ENCODE measurements at places on chromosomes 5 and 9.

DNA sequence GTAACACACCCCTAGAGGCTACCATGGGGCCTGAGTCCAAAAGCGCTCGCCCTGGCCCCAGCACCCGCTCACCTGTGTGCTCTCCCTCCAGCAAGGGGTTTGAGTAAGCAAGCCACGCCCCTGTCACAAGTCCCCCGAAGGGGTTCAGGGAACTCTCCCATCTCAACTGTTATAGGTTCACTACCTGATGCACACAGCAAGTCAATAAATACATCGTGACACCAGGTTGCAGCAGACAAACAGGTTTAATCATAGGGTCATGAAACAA, 8.4 kb upstream of the CREBRF start:
- no peak for DNase-seq

DNA sequence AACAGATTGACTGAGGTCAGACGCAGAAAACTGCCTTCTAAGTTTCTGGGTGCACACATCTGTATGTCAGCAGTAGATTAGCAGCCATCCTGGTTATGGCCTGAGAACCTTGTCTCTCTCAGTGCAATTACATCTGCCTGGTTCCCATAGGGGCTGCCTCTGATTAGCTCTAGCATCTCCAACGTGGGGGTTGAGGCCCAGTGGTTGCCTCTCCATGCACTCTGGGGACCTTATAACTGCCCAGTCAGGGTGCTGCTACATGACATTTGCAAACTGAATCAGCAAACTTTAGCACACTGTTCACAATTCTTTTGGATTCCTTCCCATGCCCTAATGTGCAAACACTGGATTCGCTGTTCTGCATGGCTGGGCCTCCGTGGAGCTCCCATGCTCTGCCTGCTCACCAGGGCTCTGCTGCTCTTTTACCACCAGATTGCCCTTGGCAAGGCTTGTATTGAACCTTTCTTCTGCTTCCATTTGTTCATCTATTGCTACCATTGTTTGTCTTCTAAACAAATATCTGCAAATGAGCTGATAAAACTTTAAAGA, 36.2 kb downstream of the SNX18 start:
- DNase-seq: no peak

DNA sequence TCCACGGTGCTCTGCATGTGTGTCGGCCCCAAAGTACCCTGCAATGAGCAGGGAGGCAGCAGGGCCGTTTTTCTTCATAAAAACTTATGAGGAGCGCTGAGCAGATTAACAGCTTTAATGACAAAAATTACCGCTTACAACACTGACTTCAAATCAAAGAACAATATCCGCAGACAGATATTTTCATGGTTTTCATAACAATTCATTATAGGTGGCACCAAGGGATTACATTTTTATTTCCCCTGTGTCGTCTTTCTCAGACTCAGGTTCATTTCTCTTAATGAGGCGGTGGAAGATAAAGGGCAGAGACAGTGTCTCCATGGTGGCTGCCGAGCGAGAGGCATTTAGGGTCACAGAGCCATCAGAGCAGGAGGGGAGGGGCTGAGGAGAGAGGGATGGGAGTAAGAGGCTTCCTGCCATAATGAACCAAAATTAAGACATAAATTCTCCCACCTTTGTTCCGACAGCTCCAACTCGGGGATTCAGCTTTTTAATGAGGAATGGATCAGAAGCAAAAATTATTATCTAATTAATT, 240.7 kb upstream of the CLINT1 start:
- no peak for DNase-seq

DNA sequence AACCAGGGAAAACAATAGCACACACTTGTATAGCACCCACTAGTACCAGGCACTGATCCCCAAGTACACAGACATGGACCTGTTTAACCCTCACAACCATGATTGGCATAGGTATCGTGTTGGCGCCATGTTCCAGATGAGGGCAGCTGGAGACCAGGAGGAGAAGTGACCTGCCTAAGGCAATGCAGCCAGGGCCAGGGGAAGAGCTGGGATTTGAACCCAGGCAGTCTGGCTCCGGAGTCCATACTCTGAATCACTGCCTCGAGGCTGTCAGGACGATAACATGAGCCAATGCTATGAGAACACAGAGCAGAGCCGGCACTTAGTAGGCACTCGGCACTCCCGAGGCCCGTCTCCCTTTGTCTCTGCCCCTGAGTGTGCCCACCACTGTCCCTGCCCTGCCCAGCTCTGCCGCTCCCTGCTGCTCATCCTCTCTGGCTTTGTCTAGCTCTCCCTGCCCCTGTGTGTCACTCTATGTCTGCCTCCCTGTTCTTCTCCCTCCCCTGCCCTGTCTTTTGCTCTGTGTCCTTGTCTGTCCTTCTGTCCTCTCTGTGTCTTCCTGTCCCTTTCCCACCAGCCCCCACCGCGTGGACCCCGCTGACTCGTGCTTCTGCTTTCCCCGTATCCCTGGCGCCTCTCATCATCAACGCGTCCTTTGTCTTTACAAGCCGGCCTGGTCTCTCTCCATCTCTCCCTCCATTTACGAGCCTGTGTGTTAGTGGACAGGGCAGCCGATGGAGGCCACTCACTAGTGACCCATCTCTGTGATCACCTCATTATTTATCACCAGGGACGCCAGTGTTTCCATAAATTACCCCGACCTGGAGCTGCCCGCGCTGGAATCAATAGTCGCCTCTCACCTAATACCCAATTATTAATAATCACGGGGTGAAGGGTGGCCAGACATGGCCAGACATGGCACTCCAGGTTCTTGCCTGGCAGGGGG, 99.4 kb upstream of the MVB12B start:
- no peak for DNase-seq

DNA sequence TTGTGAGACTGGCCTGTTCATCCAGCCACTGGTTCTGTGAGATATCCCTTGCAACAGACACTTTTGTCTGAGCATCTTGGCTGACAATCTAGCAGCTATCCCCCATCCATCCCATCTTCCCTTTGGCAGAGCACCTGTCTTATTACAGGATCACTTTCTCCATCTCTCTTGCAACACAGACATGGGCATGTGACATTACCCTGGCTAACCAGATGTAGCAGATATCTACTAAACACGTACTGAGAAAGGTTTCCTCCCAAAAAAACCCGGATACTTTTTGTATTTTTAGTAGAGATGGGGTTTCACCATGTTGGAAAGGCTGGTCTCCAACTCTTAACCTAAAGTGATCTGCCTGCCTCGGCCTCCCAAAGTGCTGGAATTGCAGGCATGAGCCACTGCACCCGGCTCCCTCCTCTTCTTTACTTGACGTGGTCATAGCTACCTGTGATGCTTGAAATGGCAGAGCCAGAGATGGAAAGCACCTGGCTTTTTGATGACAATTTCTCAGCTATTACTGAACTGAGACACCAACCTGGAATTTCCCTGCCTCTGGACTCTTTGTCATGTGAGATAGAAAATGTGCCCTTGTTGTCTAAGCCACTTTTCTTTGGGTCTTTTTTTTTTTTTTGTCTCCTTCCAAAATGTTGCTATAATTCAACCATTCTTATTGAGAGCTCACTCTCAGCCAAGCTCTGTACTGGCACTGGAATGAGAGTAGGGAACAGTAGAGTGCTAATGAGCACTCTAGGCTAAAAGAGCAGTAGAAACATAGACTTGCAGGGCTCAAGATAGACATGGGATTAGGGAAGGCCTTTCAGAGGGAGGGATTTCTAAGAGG, 32.6 kb downstream of the FNBP1 start:
- no peak for DNase-seq

DNA sequence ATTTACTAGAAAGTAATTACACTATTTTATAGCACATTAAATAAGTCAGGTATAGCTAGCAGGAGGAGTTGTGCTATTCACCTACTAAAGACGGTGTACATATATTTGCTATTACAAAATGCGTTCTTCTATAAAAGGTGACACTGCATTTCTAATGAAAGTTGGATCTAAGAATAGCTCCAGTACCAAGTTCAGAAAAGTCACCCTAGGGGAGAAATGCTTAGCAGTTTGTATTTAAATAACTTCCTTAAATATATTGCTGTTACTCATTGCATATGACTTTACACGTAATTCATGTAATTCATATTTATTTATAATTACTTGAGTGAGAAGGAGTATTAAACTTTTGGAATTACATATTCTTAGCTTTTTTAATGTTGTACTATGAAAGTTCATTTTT, 7.0 kb upstream of the SUB1 start:
- DNase-seq: no peak

- no peak for DNase-seq
Measured at GRCh38 chr5:119470851-119471451, 18.7 kb downstream of the HSD17B4 start.

DNA sequence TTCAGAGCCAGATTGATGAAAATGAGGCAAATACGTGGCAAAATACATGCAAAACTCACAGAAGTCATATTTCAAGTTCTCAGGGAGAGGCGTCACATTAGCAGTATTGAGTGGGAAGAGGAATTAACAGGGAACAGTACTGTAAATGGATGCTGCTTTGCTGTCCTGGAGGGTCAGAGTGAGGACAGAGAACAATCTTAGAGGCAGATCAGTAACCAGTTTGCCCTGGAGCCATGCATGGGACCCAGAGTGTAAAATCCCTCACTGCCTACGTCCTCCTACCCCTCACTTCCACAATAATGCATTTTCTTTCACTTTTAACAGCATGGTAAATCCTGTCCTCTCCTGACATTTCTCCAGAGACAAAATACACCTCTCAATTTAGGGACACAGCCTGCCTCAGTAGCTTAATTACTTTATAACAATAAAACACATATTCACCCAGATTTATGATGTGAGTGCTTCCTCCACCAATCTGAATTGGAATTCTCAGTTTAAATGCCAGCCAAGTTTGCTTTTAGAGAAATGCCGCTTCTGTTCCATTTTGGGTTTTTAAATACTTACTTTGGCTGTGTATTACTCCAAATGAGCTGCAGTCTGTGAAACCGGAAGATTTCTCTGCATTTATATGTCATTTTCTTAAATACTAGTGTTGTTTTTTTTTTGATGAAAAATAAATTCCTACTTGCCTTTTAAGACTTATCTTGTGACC, 70.0 kb downstream of the LMNB1 start:
- no peak for DNase-seq

DNA sequence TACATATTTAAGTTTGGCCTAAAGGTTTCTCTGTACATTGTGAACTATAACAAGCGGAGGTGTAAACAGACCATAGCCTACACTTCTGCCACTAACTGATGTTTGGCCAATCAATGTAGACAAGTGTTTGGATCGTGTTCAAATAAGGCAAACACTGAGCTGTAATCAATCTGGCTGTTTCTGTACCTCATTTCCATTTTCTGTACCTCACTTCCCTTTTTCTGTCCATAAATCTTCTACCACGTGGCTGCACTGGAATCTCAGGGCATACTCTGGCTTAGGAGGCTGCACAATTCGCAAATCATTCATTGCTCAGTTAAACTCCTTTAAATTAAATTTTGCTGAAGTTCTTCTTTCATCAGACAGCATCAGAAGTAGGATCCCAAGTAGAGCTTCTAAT, 140.9 kb downstream of the SLC25A46 start:
- no peak for DNase-seq

DNA sequence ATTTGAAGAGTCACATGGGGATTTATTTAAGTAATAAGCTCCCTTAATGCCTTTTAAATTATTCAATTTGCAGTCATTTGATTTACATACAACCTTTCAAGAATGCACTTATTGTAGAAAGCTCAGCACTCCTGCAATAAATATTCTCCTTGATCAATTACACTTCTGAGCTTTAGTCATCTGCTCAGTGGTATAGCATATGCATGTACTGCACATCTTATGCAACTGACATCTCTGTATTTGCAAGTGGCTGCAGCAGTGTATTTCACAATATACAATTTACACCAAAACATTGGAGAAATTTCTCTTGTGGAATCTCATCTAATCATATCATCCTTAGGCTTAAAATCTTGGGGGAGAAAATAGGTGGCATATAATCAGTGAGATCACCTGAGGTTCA, 325.7 kb downstream of the SLF1 start:
- no peak for DNase-seq

DNA sequence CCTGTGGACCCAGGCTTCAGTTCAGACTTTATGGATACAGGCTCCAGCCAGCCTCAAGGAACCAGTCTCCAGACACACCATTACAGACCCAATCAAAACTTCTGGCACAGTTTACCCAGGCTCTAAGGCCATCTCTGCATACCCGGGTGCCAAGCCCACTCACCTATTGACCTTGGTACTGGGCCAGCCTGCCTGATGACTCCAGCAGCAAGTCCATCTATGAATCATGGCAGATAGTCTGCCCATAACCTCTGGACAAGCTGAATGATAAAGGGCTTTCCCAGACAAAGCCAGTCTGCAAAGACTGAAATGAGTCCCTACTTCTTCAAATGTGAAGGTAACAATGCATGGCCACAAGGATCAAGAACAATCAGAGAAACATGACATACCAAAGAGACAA, 1327.1 kb upstream of the C9orf72 start:
- no peak for DNase-seq

- DNase-seq: no peak
Measured at GRCh38 chr9:28735738-28736342, 1162.6 kb upstream of the C9orf72 start.

- DNase-seq: no peak
Measured at GRCh38 chr5:107068782-107069181, 602.0 kb downstream of the EFNA5 start.
